ENCODE measurements at places on chromosomes 12 and 14.

GRCh38 chr12:104692557-104693218 lies 235.9 kb downstream of the CHST11 start:
- DNase-seq = no peak

GRCh38 chr12:12716793-12717585 lies at the start of gene CDKN1B:
CDKN1B (plus strand) TSS chr12:12717368; CDS start chr12:12717840, 472 bp downstream.
- DNase-seq = peak; percentile 90

GRCh38 chr12:96770219-96771102 lies 136.6 kb upstream of the NEDD1 start:
- DNase-seq = no peak

DNA sequence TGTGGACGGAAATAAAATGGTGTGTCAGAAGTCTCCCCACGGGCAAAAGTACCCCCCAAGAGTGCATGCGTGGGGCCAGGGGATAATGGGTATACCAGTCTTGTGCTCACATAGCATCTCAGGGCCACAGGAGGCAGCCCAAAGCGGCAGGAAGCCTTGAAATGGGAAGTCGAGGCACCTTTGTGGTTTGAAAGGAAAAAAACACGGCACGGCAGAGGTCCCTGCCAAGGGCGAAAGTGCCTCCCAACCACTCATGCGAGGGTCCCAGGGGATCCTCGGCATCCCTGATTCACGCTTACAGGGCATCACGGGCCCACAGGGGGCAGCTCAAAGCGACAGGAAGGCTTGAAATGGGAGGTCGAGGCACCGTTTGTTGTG lies 583.2 kb downstream of the ALG10 start:
- DNase-seq = peak; percentile 4

DNA sequence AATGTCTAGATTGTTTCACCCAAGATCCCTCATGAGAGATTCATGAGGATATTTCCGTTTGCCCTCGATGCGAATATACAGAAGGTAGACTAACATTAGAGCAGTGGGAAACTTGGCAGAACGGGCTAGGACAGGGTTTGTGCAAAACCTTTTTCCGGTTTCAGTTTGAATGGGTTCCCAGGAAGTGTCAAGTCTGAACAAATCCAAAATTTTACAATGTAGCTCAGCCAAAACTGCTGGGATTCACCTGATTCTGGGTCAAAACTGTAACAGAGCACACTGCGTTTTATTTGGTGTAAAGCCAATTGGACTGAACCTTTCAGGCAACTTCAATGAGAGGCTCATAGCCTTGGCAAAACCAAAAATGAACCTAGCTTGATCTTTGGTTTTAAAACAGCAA lies 337.8 kb upstream of the DIO2 start:
- DNase-seq = no peak

GRCh38 chr12:27289414-27289813 lies 43.2 kb upstream of the BMAL2 start:
- no peak for DNase-seq

DNA sequence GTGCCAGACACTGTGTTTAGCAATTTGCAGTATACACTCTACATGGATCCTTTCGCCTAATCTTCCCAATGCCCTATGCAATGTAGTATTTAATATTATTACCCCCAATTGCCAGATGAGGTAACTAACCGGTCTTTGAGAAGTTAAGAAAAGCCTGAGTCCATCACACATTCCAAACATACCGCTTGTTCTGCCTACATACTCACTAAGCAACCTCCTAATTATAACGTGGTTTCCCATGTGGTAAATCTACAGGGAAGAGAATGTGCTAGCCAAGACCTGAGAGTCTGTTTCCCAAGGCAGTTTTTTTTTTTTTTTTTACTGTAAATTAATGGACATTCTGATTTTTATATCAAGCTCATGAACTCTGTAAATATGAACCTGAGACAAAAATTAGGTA lies 37.2 kb downstream of the ATP2B1 start:
- no peak for DNase-seq

GRCh38 chr14:76057914-76058313 lies 72.4 kb downstream of the IFT43 start:
- no peak for DNase-seq

DNA sequence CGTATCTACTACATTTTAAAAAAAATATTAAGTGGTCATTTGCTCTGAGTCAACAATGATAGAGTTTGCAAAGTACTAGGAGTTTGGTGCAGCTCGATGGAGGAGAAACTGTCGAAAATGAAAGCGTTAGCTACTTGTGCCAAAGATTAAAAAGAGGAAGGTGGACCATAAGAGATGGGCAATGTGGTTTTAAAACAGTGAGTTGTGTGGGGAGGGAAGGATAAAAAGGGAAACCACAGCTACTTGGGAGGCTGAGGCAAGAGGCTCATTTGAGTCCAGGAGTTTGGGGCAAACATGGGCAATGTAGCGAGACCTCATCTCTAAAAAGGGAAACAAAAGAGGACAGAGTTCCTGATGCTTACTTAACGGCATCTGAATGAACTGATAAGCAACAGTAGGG lies 18.2 kb upstream of the STRAP start:
- DNase-seq = peak; percentile 12
